ENCODE measurements at places on chromosomes 5 and 9. TPM values are rescaled to one million over a fixed set of nuclear protein-coding genes. Genes with fewer than 3 reads are reported as not detected.

DNA sequence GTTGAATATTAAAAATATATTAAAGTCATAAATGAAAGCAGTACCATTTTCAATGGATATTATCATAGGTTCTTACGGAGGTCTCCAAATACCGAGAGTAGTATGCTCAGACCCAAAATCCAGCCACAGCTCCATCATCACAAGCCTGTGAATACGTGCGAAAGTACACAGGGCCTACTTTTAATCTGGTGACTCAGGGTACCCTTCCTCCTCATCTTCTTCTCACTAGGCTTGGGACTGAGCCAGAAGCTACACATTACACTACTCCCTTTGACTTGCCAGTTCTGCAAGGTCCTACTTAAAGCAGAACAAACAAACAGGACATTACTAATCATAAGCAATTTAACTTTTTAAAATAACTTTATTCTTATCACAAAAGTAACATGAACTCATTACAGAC lies 7.6 kb upstream of the RIC1 start:
- no peak overlapping the region for H3K27ac ChIP-seq
- H3K36me3 ChIP-seq: peaks cover 35% of the 10 kb centered on the region
- no peak for DNase-seq
- H3K4me3 ChIP-seq: no peak overlapping the region

AK8 gene
- total RNA-seq: not detected

IRX4 gene
- not detected for total RNA-seq

DNA sequence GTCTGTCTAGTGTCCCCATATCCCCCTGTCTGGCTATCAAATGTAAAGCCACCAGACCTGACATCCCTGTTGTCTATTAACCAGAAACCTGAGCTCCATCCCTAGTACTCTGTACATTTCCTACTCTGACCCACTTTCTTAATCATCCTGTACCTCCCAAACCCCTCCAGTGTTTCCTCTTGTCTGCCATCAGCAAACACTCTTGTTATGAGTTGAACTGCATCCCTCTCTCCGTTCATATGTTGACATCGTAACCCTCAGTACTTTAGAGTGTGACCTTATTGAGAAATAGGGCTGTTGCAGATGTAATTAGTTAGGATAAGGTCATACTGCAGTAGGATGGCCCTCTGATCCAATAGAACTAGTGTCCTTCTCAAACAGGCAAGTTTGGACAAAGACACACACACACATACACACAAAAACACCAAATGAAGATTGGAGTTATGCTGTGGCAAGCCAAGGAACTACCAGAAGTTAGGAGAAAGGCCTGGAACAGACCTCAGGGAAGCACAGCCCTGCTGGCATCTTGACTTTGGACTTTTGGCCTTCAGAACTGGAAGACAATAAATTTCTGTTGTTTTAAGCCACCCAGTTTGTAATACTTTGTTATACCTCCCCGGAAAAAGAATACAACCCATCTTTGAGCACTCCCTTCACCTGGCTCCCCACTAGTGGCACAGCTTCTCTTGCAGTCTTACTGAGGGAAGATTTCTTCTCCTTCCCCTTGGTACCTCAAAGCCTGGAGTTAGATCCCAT lies 180.0 kb upstream of the PTGER4 start:
- H3K4me3 ChIP-seq: no peak overlapping the region
- no peak overlapping the region for H3K27ac ChIP-seq
- no peaks in the 10 kb centered on the region for H3K36me3 ChIP-seq
- DNase-seq: no peak
- peaks cover 8% of the 10 kb centered on the region for H3K4me1 ChIP-seq
- no peaks in the 10 kb centered on the region for H3K27me3 ChIP-seq

GRCh38 chr5:148455185-148455584 lies 71.4 kb downstream of the FBXO38 start:
- H3K27ac ChIP-seq: no peak overlapping the region
- DNase-seq: no peak
- no peak overlapping the region for H3K4me3 ChIP-seq
- H3K36me3 ChIP-seq: no peaks in the 10 kb centered on the region
- H3K27me3 ChIP-seq: peaks cover 12% of the 10 kb centered on the region

- no peaks in the 10 kb centered on the region for H3K27me3 ChIP-seq
- no peak overlapping the region for H3K4me3 ChIP-seq
- H3K36me3 ChIP-seq: no peaks in the 10 kb centered on the region
Observed at GRCh38 chr5:51138164-51138563, 245.1 kb upstream of the ISL1 start.

SOX30 gene
- 0.18 TPM for total RNA-seq

INSYN2B gene
- not detected for total RNA-seq

ANKRD34B gene
- not detected for total RNA-seq

- peak; percentile 20 for DNase-seq
- peaks cover 89% of the 10 kb centered on the region for H3K4me1 ChIP-seq
- no peaks in the 10 kb centered on the region for H3K27me3 ChIP-seq
- H3K27ac ChIP-seq: peak overlapping the region; percentile 46
Observed at GRCh38 chr9:127561491-127562278, 50.4 kb upstream of the STXBP1 start.

OTULINL gene
- total RNA-seq: 34.6 TPM

- no peaks in the 10 kb centered on the region for H3K4me1 ChIP-seq
- no peak overlapping the region for H3K27ac ChIP-seq
- H3K27me3 ChIP-seq: peaks cover 6% of the 10 kb centered on the region
- no peak overlapping the region for H3K4me3 ChIP-seq
Observed at GRCh38 chr9:13274886-13275641, 4.4 kb downstream of the MPDZ start.

DNA sequence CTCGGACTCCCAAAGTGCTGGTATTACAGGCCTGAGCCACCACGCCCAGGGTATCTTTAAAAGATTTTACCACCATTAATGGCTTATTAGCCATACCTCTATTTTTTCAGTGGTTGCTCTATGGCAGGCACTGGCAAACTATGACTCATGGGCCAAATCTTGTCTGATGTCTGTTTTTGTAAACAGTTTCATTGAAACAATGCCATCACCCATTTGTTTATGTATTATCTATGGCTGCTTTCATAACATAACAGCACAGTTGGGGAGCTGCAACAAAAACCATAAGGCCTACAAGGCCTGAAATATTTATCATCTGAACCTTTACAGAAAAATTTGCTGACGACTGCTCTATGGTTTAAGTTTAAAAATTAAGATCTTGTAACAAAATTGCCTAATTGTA lies 66.8 kb downstream of the SLC38A9 start:
- no peak overlapping the region for H3K27ac ChIP-seq
- H3K36me3 ChIP-seq: peaks cover 26% of the 10 kb centered on the region
- DNase-seq: no peak
- H3K4me1 ChIP-seq: peaks cover 11% of the 10 kb centered on the region

GRCh38 chr5:35856765-35857351 lies at the start of gene IL7R:
TSS of gene IL7R (plus strand) at chr5:35856891. CDS start at chr5:35856978, 87 bp downstream.
- peak within 1 kb of the TSS; percentile 79 for H3K4me3 ChIP-seq
- H3K4me1 ChIP-seq: peaks cover 87% of the 10 kb centered on the region
- no peaks in the 10 kb centered on the region for H3K27me3 ChIP-seq

DNA sequence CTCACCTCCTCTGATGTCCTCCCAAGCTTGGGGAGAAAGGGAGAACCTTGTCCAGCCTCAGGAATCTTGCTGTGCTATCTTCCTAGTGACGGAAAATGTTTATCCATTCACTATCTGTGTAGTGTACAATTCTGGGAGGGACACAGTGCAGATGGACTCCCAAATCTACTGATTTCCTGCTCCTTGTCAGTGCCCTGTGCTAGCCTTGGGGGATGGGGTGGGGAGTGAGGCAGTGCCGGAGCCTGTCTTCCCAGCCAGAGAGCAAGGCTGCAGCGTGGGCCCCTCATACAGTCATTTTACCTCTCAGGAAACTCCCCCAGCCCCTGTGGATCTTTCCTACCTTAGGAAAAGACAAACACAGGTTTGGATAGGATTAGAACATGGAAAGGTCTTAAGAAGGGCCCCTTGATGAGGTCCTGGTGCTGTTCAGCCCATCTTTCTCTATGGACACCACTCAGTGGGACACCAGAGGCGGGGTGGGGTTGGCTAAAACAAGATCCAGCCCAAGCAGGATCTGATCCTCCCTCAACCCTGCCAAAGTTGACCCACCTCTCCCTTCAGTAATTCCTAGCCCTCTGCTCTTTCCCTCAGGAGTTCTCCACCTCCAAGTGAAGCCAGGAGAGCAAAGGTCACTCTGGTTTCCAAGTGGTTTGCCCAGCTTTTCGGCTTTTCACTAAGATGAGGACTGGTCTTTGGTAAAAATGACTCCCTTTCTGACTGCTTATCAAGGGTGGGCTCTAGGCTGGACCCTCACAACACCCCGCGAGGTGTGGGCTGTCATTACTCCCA lies 3.4 kb downstream of the DOLK start:
- H3K27me3 ChIP-seq: no peaks in the 10 kb centered on the region
- no peak overlapping the region for H3K4me3 ChIP-seq
- DNase-seq: no peak

- no peaks in the 10 kb centered on the region for H3K4me1 ChIP-seq
- H3K27me3 ChIP-seq: no peaks in the 10 kb centered on the region
- no peak for DNase-seq
Observed at GRCh38 chr9:15711531-15711930, 158.7 kb downstream of the CCDC171 start.

C5orf52 gene
- total RNA-seq: not detected

- no peak overlapping the region for H3K4me3 ChIP-seq
- no peaks in the 10 kb centered on the region for H3K36me3 ChIP-seq
- H3K27me3 ChIP-seq: peaks cover 19% of the 10 kb centered on the region
Observed at GRCh38 chr5:10474521-10475075, 32.9 kb downstream of the ROPN1L start.

DNA sequence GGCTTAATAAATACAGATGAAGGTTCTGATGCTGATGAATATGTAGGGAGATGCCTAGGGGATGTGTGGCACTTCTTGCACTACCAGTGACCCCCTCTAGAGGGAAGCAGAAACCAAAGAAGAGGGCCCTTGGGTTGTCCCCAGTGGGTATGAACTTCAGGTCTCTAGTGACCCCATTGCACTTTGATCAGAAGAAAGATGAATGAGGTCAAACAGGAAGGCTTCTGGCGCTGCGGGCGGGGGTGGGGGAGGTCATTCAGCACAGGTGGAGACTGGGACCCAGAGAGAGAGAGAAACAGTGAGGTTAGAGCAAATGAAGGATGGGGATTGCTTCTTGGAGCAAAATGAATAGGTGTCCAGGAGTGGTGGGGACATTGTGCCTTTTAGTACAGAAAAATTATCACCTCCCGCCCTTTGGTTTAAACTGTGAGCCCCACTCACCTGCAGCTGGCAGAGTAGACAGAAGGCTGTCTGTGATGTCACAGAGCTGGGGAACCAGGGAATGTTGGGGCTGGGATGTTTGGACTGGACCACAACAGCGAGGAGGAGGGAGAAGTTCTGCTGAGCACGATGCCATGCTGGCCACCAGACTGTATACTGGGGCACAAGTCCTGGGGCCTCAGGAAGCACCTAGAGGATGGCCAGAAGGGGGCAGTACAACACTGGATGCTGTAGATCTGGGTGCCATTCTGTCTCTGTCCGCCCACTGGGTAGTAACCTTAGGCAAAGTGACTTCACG lies at the start of gene TEX48:
Gene TEX48 (minus strand): TSS at position 599 of the 739 bp plus-strand sequence. CDS start 10,469 bp downstream, outside the sequence.
- H3K27ac ChIP-seq: peak within 1 kb of the TSS; percentile 84
- peak within 1 kb of the TSS; percentile 55 for H3K4me3 ChIP-seq
- H3K4me1 ChIP-seq: peaks cover 57% of the 10 kb centered on the region

GRCh38 chr5:66987949-66988838 lies 208.4 kb downstream of the CD180 start:
- no peak overlapping the region for H3K4me3 ChIP-seq
- peaks cover 1% of the 10 kb centered on the region for H3K4me1 ChIP-seq
- H3K27me3 ChIP-seq: peaks cover 4% of the 10 kb centered on the region
- H3K36me3 ChIP-seq: no peaks in the 10 kb centered on the region

DNA sequence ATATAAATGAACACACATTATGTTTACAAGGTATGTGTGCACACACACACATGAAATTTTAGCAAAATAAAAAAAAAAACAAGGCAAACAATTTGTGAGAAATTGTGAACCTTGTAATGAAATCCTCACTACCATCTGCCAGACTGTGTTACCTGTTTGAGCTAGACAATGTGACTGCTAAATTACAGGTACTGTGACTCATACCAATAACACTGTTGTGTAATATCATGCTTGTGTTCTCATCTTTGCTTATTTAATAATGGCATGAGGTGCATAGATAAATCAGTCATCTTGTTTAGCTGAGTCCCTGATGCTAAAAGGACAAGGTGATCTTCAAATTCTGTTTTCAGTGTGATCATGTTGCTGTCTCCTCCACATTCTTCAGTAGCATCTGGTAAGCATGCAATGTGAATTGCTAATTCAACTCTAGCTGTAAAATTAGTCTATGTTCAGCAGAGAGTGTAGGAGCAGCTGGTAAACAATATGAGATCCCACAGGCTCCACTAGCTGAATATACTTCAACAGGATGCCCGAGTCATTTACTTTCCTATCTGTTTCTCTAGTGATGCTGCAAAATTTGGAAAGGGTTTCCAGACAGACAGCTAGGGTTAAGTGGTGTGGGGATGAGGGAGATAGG lies 966.3 kb upstream of the C9orf72 start:
- H3K27me3 ChIP-seq: no peaks in the 10 kb centered on the region
- H3K4me3 ChIP-seq: no peak overlapping the region
- no peaks in the 10 kb centered on the region for H3K4me1 ChIP-seq
- no peak for DNase-seq
- no peaks in the 10 kb centered on the region for H3K36me3 ChIP-seq
- H3K27ac ChIP-seq: no peak overlapping the region

GRCh38 chr5:172605466-172605865 lies 35.6 kb upstream of the NEURL1B start:
- no peak for DNase-seq
- H3K36me3 ChIP-seq: no peaks in the 10 kb centered on the region
- H3K27ac ChIP-seq: no peak overlapping the region

DNA sequence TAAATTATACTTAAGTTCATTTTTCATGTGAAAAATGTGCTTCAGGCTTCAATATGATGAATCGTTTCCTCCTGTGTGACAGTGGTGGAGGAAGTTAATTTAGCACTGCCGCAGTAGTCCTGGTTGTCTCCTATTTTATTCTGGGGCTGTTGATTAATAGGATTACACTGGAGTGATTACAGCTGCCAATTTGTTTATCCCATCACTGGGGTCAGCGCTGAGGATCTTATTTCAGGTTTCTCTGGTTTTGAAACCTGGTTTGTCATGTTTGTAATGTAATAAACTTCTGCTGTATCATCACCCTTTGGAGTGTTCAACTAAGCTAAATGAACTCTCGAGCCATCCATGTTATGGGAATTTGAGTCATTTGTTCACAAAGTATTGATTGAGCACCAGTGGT lies 241.7 kb upstream of the KCNN2 start:
- no peak overlapping the region for H3K4me3 ChIP-seq
- H3K36me3 ChIP-seq: no peaks in the 10 kb centered on the region

GRCh38 chr5:42881416-42882117 lies 69.9 kb upstream of the SELENOP start:
- peaks cover 2% of the 10 kb centered on the region for H3K27me3 ChIP-seq
- H3K36me3 ChIP-seq: no peaks in the 10 kb centered on the region
- H3K4me3 ChIP-seq: no peak overlapping the region
- H3K27ac ChIP-seq: no peak overlapping the region
- DNase-seq: no peak
- H3K4me1 ChIP-seq: peaks cover 2% of the 10 kb centered on the region

DNA sequence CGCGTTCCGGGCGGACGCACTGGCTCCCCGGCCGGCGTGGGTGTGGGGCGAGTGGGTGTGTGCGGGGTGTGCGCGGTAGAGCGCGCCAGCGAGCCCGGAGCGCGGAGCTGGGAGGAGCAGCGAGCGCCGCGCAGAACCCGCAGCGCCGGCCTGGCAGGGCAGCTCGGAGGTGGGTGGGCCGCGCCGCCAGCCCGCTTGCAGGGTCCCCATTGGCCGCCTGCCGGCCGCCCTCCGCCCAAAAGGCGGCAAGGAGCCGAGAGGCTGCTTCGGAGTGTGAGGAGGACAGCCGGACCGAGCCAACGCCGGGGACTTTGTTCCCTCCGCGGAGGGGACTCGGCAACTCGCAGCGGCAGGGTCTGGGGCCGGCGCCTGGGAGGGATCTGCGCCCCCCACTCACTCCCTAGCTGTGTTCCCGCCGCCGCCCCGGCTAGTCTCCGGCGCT lies at the start of gene DAPK1:
Gene DAPK1 (plus strand): TSS at position 264 of the 442 bp plus-strand sequence. CDS start 1,211 bp downstream, outside the sequence.
- H3K4me3 ChIP-seq: peak within 1 kb of the TSS; percentile 49
- peaks cover 10% of the 10 kb centered on the region for H3K4me1 ChIP-seq
- peaks cover 44% of the 10 kb centered on the region for H3K27me3 ChIP-seq
- no peak for DNase-seq
- H3K27ac ChIP-seq: no peak within 1 kb of the TSS

All from activated CD4-positive, alpha-beta memory T cell treated with anti-CD3 and anti-CD28 coated beads, Interleukin-2, amount 10 ng/mL, durations not matched to agents 7 days and 5 days (primary cell).